ENCODE measurements at places on chromosomes 1 and 21.

DNA sequence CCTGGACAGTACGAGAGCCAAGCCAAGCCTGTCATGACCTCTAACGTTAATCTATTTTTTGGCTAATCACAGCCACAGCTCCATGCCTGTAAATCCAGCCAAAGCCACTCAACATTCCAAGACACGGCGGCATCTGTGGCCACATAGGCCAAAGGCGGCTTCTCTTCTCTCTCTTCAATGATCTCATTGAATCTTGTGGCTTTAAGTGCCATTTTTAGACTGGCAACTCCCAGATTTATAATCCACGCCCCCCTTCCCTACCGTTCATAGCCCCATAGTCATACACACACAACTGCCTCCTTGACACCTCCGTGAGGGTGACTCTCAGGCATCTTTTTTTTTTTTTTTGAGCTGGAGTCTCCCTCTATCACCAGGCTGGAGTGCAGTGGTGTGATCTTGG lies 5.7 kb upstream of the SELENON start:
- no peak for DNase-seq

DNA sequence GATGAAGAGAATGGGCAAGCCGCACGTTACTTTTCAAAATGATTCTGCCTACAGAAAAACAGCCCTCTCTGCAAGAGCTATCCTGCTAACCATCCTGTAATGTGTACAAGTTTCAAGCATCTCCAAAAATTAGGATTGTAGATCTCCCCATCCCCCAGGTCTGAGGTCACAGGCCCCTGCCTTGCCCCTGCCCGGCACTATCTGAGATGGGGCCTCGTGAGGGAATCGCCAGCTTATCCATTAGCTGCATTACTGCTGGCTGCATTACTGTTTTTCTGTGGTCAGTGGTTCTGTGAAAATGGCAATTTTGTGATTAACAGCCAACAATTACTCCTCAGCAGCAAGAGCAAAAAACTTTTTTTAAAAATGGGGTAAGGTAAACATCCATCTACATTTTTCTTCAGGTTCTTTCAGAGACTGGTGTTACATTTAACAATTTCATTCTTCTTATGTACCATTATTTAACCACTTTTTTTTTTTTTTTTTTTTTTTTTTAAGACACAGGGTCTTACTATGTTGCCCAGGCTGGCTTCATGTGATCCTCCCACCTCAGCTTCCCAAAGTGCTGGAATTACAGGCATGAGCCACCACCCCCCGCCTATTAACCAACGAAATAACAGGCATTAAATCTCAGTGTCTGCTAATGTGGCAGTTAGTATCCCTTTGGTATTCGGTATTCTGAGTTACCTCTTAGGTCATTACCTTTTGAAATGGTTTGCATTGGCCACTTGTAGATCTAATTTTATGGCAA lies 83.8 kb downstream of the MRPL37 start:
- DNase-seq, result no peak

- no peak for DNase-seq
These were observed 227.2 kb downstream of the DPYD start for GRCh38 chr1:97693601-97694000.

DNA sequence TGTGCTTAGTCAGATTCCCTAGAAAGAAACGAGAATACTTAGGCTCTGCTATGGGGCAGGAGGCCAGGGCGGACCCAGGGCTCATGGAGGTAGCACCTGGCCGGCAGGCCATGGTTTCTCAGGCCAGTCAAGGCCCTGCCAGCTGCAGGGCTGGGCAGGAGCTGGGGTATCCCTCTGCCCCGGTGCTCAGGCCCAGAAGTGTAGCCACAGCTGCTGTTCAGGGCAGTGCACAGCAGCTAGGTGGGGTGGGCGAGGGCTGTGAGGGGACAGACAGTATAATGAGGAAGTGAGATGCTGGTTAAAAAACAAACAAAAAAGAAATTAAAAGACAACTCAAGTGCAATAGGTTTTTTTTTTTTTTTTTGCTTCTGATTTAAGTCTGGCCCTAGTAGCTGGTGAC lies 34.0 kb upstream of the EDN2 start:
- no peak for DNase-seq

DNA sequence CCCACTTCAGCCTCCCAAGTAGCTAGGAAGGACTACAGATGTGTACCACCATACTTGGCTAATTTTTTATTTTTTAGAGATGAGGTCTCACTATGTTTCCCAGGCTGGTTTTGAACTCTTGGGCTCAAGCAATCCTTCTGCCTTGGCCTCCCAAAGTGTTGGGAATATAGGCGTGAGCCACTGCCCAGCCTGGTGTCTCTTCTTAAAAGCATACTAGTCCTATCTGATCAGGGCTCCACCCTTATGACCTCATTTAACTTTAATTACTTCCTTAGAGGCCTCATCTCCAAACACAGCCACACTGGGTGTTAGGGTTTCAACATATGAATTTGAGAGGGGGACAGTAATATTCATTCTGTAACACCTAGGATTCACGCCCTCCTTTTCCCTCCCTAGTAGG lies 130.9 kb downstream of the GLIS1 start:
- DNase-seq, result no peak

- DNase-seq, result no peak
These were observed 222.9 kb upstream of the KCNK2 start for GRCh38 chr1:214859647-214860046.

DNA sequence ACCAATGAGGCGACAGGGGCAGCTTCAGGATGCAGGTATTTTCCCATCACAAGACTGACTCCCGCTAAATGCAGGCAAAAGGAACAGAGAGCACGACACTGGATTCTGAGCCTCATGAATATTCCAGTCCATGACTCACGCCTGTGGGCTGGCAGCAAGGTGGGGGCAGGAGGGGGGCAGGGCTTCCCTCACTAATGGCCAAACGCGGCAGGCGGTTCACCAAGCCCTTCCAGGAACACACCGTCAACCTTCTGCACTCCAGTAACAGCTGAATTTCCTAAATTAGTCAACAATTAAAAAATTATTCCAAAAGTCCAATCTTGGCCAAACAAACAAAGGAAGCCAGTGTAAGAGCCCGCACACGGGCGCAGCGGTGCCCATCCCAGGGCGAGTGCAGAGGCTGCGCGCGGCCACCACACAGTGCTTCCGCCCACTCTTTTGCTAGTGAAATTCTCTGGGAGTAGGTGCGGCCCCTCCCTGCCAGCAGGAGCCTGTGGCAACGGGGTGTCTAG lies 12.5 kb upstream of the GPR153 start:
- DNase-seq, result no peak

- DNase-seq, result no peak
These were observed 106.6 kb downstream of the LRRIQ3 start for GRCh38 chr1:74091371-74091770.

- DNase-seq, result no peak
These were observed 3.4 kb downstream of the AGPAT3 start for GRCh38 chr21:43868461-43868860.

DNA sequence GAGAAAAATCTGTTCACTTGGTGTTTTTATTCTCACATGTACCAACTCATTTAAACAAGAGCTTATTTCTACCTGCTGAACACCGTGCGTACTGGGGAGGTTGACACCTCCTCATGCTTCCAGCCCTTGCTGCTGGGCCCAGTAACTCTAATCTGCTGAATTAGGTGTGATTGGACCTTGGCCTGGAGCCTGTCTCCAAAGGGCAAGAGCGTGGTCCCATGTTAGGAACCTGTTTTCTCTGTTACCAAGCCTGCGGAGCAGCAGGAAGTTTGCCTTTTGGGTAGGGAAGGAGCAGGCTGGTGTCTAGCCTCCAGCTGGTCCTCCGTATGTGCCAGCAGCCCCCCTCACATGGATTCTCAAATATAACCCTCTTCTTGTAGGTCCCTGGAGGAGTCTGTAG lies 10.9 kb upstream of the SLC27A3 start:
- no peak for DNase-seq

DNA sequence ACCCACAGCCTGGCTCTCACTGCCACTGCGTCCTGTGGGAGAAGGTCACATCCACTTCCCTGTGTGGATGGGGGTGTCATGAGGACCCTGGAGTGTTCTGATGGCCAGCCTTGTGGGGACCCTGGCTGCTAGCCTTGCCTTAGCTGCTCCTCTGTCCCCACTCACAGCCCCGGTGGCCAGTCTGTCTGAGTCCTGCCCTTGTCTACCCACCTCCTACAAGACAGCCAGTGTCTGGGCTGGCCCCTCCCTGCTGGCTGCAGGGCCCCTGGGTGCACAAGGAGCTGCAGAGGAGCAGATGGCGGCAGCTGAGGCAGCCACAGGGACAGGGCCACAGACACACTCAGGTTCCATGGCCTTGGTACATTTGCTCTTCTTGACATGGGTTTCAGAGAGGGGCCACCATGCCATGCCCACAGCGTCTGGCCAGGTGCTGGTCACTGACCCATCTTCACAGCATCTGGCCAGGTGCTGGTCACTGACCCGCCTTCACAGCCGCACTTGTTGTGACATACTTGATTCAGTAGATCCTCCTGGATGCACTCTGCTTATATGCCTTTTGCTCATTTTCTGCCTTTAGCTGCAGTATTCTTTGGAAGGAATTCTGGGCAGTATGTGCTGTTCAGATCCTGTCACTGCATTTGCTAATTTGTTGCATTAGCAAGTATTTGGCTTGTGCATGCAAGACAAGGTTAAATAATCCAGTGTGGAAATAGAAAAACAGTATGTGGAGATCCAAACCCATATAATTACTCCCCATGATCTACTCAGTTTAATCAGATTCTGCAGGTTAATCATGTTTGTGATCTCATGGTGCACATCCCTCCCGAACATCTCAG lies 157.8 kb downstream of the PCBP3 start:
- DNase-seq, result no peak

- DNase-seq, result no peak
These were observed 217.4 kb upstream of the RUNX1 start for GRCh38 chr21:35266546-35266945.

DNA sequence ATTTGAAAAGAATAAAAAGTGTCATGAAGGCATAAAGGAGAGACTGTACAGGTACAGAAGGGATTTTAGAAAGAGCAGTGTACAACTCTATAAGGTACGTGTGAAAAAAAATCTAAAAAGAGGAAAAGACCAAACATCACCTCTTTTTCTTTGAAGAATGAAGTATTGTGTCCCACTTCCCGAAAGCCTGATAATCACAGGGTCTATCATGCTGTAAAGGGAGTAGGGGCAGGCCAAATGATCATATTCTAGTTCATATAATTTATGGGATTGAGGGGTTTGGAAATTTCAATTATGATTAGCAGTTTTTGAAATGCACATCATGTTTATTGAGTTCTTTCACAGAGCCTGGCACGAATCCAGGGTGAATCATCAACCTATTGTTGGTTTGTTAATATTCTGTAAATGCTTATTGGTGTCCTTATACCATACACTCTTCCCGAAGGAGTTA lies 910 bp upstream of the RERE start:
- DNase-seq, result no peak

- DNase-seq, result no peak
These were observed 3.5 kb upstream of the CELA2A start for GRCh38 chr1:15452866-15453571.

- DNase-seq, result no peak
These were observed 2.3 kb upstream of the MXRA8 start for GRCh38 chr1:1360506-1361169.

GRCh38 chr1:179781962-179782361 lies 38.9 kb downstream of the FAM163A start:
- no peak for DNase-seq

DNA sequence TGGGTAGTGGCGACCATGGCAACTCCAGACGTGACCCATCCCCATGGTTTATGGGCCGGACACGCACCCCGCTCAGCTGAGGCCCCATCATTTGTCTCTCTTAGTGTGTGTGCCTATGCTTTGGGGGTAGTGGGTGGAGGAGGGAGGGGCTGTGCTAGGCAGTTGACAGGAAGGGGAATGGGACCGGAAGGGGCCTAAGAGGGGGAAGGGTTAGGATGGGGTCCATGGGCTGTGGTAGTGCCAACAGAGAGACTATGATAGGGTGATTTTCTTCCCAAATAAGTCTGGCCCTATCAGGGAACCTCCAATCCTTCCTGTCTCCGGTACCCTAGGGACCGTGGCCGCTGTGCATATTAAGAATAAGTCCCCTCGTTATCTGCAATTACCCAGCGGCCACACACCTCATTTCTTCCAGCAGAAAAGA lies 9.9 kb downstream of the DMAP1 start:
- no peak for DNase-seq

GRCh38 chr1:174968750-174969244 lies 30.9 kb upstream of the CACYBP start:
- DNase-seq, result no peak

GRCh38 chr1:166844791-166845190 lies 5.5 kb downstream of the POGK start:
- DNase-seq, result no peak

- DNase-seq, result no peak
These were observed 23.9 kb downstream of the GNAT2 start for GRCh38 chr1:109595531-109595930.

DNA sequence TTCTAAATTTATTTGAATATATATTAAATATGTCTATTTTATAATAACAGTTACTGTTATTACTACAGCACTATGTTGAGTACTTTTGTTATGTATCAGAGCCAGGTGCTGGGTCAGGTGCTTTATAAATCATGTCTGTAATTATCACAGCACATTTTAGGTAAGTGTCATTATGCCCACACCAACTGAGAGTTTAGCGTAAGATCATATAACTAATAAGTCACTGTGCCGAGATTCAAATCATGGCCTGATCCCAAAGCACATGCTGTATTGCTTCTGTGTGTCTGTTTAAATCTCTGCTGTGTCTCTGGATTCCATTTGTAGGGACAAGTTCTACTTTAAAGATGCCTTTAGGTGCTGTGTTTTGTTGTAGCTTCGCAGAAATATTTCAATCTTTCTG lies 1.9 kb downstream of the GPSM2 start:
- DNase-seq, result no peak

GRCh38 chr1:172394811-172395210 lies 25.7 kb upstream of the C1orf105 start:
- DNase-seq, result no peak

GRCh38 chr1:170562646-170563338 lies 30.8 kb downstream of the GORAB start:
- DNase-seq, result no peak

GRCh38 chr1:117188816-117189437 lies 21.8 kb downstream of the VTCN1 start:
- DNase-seq, result no peak

GRCh38 chr1:104574620-104575019 lies 824.9 kb downstream of the AMY1C start:
- DNase-seq, result no peak

GRCh38 chr1:194076646-194077045 lies 890.2 kb upstream of the B3GALT2 start:
- DNase-seq, result no peak

- DNase-seq, result no peak
These were observed 22.7 kb downstream of the UBASH3A start for GRCh38 chr21:42426424-42426823.

GRCh38 chr1:145952903-145953302 lies 4.9 kb downstream of the LIX1L start:
- no peak for DNase-seq

- no peak for DNase-seq
These were observed 16.9 kb upstream of the PTPN14 start for GRCh38 chr1:214568328-214568727.

- no peak for DNase-seq
These were observed 4.1 kb downstream of the SAMSN1 start for GRCh38 chr21:14541841-14542490.

- DNase-seq, result no peak
These were observed 25.7 kb downstream of the CRYAA start for GRCh38 chr21:43194303-43195120.

GRCh38 chr21:36419996-36420395 lies 34.8 kb downstream of the CHAF1B start:
- no peak for DNase-seq

GRCh38 chr1:228457017-228457395 lies 30.2 kb upstream of the RNF187 start:
- DNase-seq, result no peak
